Astrocyte of the cerebellum (primary cell): ENCODE measurements at places on chromosomes 12 and 14.

GRCh38 chr12:39682689-39683477 lies 63.3 kb upstream of the ABCD2 start:
- no peak for DNase-seq

GRCh38 chr12:15856097-15856982 lies 25.8 kb upstream of the STRAP start:
- peak; percentile 60 for DNase-seq

DNA sequence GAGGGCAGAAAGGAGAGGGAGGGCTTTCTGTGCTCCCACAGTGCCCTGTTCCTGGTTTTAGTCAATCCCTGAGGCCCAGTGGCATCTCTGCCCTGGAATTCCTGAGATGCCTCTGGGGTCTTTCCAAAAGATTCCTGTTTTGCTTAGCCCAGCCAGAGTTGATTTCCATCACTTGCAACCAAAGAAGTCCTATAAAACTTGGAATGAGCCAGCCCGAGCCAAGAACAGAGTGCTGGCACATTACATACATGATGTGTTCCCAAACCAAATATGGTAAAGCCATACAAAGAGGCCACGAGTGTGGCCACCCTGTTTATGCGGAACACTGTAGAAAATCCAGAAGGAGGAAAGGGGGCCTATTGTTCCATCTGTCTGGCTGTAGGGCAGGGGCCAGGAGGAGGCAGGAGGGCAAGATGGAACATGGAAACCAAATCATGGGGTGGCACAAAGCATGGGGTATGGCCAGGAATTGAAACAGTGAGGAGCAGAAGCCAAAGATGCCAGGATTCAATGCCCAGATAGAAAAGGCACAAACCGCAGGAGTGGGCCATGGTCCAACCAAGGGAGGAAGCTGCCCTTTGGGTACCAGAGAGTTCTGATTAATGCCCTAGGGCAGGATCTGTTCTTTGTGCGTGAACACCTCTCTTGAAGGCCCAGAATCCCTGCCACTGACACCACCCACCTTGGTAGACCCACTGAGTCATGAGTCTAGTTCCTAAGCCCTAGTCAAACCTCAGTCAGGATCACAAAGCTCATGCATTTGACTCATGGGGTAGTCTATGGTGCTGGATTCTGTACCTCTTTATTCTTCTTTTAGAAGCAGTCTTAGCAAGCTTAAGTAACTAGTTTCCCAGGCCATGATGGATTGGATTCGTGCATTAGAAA lies 75.2 kb downstream of the LRRC74A start:
- no peak for DNase-seq

- no peak for DNase-seq
Measured at GRCh38 chr14:78340250-78340649, 170.1 kb downstream of the NRXN3 start.

DNA sequence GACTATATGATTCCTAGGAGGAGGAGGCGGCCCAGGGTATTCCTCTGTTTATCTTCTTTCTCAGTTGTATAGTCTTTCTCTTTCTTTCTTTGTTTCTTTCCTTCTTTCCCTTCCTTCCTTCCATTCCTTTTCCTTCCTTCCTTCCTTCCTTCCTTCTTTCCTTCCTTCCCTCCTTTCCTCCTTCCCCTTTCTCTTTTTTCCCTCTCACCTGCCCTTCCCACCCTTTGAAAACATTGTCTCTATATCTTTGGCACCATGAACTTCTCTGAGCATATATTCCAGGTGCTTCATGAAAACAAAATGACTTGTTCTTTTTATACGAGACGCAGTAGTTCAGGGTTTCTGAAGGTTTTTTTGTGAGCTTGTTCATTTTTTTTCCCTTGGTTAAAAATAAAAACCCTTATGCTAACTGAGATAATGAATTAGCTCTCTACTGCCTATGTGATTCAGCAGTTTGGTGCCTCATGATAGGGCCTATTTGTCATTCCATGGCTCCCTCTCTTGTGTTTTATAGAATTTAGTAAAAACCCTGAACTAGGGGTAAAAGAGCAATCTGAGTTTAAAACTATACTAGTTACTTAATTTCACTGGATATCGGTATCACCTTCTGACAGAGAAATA lies 3.2 kb upstream of the TESPA1 start:
- no peak for DNase-seq

- no peak for DNase-seq
Measured at GRCh38 chr12:42732908-42733411, 143.4 kb upstream of the PRICKLE1 start.
